ENCODE measurements at places on chromosomes 2 and 18.
A peak's percentile ranks its signal among the peaks of the same experiment; 100 is the strongest.

- peak; percentile 5 for DNase-seq
These were observed 147.3 kb downstream of the IRS1 start for GRCh38 chr2:226652369-226652768.

DNA sequence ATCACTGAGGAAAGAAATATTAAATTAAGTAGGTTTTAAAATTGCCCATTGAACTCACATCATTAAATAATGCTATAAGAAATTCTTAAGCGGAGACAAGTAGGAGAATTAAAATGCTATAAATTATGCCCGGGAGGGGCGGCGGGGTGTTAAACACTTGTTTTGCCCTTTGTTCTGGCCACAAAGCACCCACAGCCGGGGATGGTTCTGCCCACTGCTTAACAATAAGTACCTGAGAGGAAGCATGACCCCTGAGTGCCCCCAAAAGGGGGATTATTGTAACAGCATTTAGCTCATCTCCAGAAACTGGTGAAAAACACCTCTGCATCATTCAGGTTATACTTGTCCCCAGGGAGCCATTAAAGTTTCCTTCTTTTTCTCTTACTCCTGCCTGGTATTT is 332.7 kb upstream of the POU3F3 start:
- DNase-seq: no peak

GRCh38 chr18:45889419-45890064 is 64.1 kb downstream of the SIGLEC15 start:
- DNase-seq: no peak

DNA sequence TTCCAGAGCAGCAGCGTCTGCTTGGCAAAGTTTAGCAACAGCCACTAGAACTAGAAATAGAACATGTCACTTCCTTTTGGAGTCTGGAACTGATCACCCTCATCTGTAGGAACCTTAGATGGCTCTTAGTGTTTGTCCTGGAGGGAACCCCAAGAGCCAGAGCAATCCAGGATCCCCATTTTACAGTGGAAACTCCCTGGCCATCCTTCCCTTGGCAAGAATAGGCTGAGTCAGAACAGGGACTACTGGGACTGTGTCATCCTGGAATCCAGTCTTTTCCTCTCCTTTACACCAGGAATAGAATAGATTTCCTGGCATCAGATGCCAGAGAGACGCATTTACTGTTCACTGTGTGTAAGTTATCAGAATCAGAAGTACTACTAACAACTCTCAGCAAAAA is 33.2 kb upstream of the GRHL1 start:
- no peak for DNase-seq

GRCh38 chr2:235312571-235312970 is 181.3 kb upstream of the AGAP1 start:
- no peak for DNase-seq

- no peak for DNase-seq
These were observed 132.8 kb downstream of the L3MBTL4 start for GRCh38 chr18:6281874-6282273.

- no peak for DNase-seq
These were observed 243.4 kb downstream of the BCL11A start for GRCh38 chr2:60309941-60310660.

GRCh38 chr2:54597153-54597848 is 126.2 kb upstream of the EML6 start:
- no peak for DNase-seq

DNA sequence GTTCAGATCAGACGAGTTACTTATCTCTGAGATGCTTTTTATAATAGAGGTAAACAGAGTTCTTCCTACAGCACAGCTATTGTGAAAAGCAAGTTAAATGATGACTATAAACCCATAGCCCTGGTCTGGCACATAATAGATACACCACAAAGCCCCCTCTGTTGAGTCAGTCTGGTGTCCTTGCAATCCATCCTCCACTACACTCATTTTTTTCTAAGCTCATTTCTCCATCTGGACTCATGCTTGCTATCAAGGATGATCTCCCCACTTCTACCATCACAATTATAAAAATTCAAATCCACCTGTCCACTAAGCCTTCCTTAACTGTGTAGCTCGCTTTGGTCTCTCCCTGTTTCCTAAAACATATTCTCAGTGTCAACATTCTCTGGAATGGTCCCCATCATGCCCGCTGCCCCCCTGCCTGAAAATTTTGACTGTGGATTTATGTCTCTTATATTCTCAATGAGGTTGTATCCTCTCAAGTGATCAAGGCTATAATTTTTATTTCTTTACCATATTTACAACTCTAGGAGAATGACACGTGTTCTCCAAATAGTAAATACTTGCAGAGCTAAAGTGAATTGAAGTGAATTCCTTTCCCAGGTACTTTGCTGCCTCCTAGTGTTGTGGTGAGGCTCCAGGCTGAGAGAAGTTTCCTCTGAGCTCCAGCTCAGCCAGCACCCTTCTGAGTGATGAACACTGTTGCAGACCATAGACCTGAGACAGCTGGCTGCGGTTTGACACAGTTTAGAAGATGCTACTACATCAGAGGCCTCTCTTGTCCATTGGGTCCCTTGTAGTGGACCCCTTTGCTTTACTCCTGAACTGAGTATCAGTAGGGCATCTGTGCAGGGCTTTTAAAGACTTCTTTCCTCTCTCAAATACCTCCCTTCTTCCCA is 108.7 kb downstream of the DPP10 start:
- peak; percentile 13 for DNase-seq

- no peak for DNase-seq
These were observed 22.4 kb downstream of the HRH4 start for GRCh38 chr18:24482821-24483220.

GRCh38 chr2:85195956-85196355 is 62.8 kb downstream of the TCF7L1 start:
- no peak for DNase-seq

All from GM19239 (cell line).